ENCODE measurements at places on chromosomes 11 and 22. TPM values are rescaled to one million over a fixed set of nuclear protein-coding genes. Genes with fewer than 3 reads are reported as not detected.

GRCh38 chr11:44749189-44749588 is 22.4 kb downstream of the TSPAN18 start:
- no peaks in the 10 kb centered on the region for H3K4me1 ChIP-seq
- no peaks in the 10 kb centered on the region for H3K36me3 ChIP-seq
- no peak for DNase-seq
- H3K27ac ChIP-seq: no peak overlapping the region

GRCh38 chr11:82889133-82890001 is 10.9 kb downstream of the PRCP start:
- H3K4me1 ChIP-seq: peaks cover 10% of the 10 kb centered on the region
- no peak overlapping the region for H3K27ac ChIP-seq
- peak; percentile 46 for DNase-seq
- H3K27me3 ChIP-seq: no peaks in the 10 kb centered on the region

DNA sequence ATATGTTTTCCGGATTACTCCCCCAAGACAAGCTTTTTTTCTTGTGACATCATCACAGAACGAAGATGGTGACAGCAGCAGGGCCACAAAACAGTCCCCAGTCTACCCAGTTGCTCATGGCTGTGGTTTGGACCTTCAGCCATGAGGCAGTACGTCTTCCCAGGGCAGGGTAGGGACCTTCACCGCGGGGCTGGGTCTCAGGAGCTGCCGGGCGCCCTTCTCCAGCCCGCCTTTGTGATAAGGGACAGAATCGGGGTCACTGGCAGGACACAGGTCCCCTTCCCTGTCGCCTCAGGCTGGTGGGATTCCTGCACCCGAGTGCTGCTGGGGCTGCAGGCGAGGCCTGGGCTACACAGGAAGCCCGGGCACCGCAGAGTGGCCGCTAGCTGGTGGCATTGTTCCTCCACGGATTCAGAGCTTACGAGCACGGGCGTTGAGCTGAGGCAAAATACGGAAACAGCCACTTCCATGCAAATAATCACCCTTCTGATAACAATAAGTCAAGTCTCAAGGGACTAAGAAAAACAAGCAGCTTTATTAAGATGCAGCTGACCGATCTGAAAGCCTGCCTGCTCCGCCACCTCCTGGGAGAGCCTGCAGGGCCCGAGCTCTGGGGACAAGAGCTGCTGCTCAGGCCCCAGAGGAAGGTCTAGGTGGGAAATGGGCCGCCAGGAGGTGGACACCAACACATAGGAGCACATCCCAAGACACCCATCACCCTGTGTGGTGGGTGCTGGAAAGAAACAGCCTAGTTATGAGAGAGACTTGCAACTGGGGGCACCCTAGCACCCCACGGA is 12.3 kb downstream of the TBX1 start:
- no peaks in the 10 kb centered on the region for H3K36me3 ChIP-seq
- H3K27ac ChIP-seq: no peak overlapping the region
- DNase-seq: no peak
- no peak overlapping the region for H3K4me3 ChIP-seq

DNA sequence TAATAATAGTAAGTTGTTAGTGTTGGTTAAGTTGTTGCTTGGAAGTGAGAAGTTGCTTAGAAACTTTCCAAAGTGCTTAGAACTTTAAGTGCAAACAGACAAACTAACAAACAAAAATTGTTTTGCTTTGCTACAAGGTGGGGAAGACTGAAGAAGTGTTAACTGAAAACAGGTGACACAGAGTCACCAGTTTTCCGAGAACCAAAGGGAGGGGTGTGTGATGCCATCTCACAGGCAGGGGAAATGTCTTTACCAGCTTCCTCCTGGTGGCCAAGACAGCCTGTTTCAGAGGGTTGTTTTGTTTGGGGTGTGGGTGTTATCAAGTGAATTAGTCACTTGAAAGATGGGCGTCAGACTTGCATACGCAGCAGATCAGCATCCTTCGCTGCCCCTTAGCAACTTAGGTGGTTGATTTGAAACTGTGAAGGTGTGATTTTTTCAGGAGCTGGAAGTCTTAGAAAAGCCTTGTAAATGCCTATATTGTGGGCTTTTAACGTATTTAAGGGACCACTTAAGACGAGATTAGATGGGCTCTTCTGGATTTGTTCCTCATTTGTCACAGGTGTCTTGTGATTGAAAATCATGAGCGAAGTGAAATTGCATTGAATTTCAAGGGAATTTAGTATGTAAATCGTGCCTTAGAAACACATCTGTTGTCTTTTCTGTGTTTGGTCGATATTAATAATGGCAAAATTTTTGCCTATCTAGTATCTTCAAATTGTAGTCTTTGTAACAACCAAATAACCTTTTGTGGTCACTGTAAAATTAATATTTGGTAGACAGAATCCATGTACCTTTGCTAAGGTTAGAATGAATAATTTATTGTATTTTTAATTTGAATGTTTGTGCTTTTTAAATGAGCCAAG is 2.7 kb downstream of the NEAT1 start:
- H3K4me1 ChIP-seq: peaks cover 37% of the 10 kb centered on the region
- H3K27ac ChIP-seq: peak overlapping the region; percentile 99
- no peaks in the 10 kb centered on the region for H3K27me3 ChIP-seq
- DNase-seq: peak; percentile 77
- peak overlapping the region; percentile 93 for H3K4me3 ChIP-seq

- no peak overlapping the region for H3K4me3 ChIP-seq
- no peak overlapping the region for H3K27ac ChIP-seq
- no peak for DNase-seq
- H3K36me3 ChIP-seq: no peaks in the 10 kb centered on the region
Measured at GRCh38 chr11:121456151-121456550, 3.4 kb upstream of the SORL1-AS1 start.

DNA sequence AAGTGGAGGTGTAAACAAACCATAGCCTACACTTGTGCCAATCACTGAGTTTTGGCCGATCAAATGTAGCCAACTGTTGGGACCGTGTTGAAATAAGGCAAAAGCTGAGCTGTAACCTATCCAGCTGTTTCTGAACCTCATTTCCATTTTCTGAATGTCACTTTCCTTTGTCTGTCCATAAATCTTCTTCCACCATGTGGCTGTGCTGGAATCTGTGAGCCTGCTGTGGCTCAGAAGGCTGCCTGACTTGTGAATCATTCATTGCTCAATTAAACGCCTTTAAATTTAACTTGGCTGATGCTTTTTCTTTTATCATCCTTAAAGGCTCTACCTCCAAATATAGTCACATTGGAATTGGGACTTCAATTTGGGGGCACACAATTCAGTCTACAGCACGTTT is 203.1 kb upstream of the MPPED2 start:
- no peak overlapping the region for H3K27ac ChIP-seq
- H3K4me3 ChIP-seq: no peak overlapping the region
- no peaks in the 10 kb centered on the region for H3K27me3 ChIP-seq
- H3K4me1 ChIP-seq: no peaks in the 10 kb centered on the region

DNA sequence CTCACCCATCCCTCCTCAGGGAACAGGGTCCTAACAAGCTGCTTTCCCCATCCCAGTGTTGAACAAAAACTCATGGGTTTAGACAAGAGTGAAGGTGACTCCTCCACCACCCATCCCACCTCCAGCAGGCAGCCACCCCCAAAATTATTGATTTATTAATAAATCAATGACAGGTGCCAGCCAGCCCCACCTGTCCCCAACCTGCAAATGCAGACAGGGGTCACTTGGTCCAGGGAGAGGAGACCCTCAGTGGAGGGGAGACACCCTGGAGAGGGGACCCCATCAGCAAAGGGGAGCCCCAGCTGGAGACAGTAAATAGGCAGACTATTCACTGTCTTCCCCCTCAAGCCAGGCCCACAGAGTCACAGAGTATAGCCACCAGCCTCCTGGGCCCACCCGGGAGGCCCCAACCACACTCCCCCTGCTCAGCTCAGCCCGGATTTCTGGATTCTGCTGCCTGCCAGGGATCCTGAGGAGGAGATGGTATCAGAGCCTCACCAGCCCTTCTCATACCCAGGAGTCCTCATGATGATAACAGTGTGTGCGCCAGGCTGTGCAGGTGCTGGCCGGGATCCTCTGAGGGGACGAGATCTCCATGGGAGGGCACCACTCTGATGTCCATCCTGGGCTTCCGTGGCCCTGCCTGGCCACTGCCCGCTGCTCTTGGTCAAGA is 8.8 kb upstream of the CD81 start:
- H3K4me1 ChIP-seq: no peaks in the 10 kb centered on the region
- no peaks in the 10 kb centered on the region for H3K27me3 ChIP-seq
- H3K4me3 ChIP-seq: no peak overlapping the region
- DNase-seq: no peak
- no peaks in the 10 kb centered on the region for H3K36me3 ChIP-seq
- H3K27ac ChIP-seq: no peak overlapping the region

Gene TRMT112
- total RNA-seq: 812 TPM

Data from PC-3 (cell line).